GM12878 (cell line): ENCODE measurements at places on chromosomes 16 and 17. TPM values are rescaled to one million over a fixed set of nuclear protein-coding genes. Genes with fewer than 3 reads are reported as not detected.

DNA sequence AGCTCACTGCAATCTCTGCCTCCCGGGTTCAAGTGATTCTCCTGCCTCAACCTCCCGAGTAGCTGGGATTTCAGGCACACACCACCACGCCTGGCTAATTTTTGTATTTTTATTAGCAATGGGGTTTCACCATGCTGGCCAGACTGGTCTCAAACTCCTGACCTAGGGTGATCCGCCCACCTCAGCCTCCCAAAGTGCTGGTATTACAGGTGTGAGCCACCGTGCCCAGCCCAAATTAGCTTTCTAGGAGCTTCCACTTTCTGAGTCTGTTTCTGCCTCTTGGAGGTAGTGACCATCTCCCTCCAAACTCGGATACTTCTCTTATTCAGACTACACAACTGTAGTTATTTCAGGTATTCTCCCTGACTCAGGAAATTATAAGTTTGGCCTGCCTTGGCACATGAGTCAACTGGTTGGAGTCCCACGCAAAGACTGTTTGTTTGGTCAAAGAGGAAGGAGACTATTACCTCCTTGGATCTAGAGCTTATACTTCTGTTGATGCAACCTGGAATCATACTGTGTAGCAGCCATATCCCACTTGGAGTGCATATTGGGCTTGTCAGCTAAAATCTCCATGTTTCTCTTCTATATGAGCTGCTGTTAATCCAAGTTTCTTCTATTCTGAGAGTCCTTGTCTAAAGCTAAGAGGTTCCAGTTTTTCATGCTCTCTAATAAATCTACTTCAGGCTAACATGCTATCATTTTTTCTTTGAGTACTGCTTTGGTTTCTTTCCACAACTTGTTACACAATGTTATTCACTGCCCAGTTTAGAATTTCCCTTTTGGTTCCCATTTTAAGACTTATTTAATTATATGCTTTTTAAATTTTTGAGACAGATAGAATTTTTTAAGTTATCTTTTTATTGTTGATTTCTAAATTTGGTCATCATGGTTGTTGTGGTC lies 7.5 kb downstream of the IL4R start:
- DNase-seq, result no peak

GRCh38 chr16:47236716-47237115 lies 93.0 kb upstream of the NETO2 start:
- DNase-seq, result no peak

GRCh38 chr17:67833946-67834631 lies 8.8 kb downstream of the BPTF start:
- no peak for DNase-seq

Gene MAPT
- 0.03 TPM in 1 of 2 replicates, not detected in the other for total RNA-seq

Gene IGF2BP1
- 1.2 and 2.4 TPM in 2 replicates for total RNA-seq
